ENCODE measurements at places on chromosomes 4 and X.
A peak's percentile ranks its signal among the peaks of the same experiment; 100 is the strongest.

- DNase-seq: peak; percentile 84
Observed at GRCh38 chr4:173025131-173025530, 143.5 kb upstream of the GALNT7 start.

DNA sequence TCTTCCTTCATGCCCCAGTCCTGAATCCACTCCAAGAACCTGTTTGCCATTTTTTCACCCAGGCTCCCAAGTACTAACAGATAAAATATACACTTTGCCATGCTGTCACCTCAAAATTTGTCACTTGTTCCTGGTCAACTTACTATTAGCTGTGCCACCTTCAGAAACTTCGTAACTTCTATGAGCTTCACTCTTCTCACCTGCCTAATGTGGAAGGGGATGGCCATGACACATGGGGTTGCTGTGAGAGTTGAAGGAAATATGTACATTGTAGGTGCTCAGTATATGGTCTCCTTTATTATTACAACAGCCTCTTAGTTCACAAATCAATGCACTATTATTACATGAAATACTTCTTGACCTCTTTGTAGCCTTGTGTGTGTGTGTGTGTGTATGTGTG, 10.4 kb downstream of the TMSB4X start:
- no peak for DNase-seq

- DNase-seq: peak; percentile 19
Observed at GRCh38 chr4:152460488-152460887, 75.4 kb downstream of the FBXW7 start.

- DNase-seq: no peak
Observed at GRCh38 chrX:38607976-38608375, 46.6 kb downstream of the TSPAN7 start.

DNA sequence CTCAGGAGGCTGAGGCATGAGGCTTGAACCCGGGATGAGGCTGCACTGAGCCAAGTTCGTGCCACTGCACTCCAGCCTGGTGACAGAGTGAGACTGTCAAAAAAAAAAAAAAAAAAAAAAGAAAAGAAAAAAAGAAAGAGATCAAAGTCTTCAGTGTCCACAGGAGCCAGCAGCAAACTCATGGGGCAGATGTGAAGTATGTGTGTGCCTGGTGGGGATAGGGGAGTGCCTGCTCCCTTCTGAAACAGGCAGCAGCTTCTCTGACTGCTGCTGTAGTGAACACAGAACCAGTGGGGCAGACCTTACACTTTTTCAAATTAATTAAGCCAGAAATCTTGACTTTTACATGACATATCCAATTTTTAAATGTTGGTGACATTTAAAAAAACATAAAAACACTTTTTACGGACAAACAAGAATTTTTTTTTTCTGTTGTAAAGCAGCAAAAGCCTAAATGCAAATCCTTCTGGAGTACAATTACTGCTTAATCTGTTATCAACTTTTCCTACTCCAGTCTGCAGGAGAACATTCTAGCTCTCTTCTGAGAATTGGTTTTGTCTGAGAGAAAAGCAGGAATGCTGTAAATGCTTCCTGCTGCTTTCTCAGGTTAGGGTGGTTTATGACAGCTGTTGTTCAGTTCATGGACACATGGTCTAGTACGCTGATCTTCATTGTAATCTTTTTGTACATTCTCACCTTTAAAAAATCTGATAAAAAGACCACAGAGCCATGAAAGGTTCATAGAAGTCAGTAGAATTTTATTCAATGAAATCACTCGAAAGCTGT, 311.1 kb downstream of the CAMK2D start:
- no peak for DNase-seq

DNA sequence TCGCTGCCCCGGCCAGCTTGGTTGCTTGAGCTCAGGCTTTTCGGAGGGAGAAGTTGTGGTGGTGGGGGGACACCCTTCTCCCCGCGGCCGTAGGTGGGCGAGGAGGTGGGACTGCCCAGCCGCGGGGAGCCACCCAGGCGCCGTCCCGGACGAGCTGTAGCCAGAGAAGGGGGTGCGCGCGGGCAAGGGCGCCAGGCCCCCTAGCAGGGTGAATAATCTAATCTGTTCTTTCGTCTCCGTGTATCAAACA, 3.1 kb downstream of the MID1IP1 start:
- no peak for DNase-seq

DNA sequence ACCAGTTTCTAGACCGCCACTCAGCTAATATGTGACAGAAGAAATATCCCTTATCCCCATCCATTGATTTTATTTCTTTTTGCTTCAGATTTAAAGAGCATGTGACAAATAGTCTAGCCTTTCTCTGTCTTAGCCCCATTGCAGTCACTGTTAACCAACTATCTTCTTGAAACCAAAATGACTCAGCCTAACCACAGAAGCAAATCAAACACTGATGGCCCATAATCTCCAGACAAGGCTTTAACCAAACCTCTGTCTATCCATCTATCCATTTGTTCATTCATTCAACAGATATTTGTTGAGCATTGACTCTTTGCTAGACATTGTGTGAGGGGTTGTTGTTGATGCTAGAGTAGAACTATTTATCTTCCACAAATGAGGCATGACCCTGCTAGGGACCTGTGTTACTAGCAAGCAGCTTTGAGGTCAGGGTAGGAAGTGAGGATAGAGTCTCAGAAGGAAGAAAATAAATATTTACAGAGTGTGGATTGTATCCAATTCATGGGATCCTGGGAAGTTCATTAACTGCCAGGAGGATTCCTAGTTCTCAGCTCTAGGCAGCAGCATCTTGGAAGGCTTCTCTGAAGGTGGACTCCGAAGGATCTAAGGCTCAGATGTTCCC, 22.5 kb downstream of the HNRNPH2 start:
- DNase-seq: no peak

- no peak for DNase-seq
Observed at GRCh38 chr4:100099746-100100145, 90.5 kb downstream of the DDIT4L start.

DNA sequence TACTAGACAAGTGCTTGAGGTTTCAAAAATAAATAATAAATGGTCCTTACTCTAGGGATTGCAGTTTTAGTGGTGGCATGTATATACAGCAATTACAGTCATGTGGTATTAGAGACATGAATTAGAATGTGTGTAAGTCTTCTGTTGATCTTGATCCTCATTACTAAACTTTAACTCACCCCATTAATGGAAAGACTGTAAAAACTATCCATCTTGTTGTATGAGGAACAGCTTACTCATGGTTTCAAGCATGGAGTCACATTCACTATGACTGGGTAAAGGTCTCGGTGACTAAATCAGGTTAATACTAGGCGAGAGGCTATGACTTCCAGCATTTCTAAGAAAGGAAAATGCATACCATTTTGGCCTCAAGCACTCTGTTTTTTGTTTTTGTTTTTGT, 107.0 kb upstream of the HPGD start:
- DNase-seq: no peak

DNA sequence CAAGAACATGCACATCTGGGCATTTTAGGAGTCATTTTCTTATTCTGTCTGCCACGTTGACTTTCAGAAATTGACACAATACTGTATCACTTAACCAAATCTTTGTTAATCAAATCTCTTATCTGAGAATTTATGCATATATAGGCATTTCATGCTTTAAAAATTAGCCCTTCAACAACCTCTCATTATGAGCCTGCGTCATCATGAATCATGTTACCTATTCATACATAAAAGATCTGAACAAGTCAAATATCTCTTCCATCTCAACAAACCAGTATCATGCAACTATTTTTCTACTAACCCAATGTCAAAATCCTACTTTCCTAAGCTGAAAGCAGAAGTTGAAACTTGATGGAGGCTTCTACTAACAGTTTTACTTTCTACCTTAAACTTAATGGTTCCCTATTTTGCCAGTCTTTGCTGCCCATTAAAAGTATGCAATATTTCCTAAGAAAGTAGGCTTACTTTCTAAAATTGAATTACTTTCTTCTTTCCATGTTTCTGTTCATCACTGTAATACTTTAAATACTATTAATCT, 1.8 kb downstream of the ADAM29 start:
- no peak for DNase-seq

- no peak for DNase-seq
Observed at GRCh38 chrX:45232139-45232538, 31.5 kb upstream of the DIPK2B start.

DNA sequence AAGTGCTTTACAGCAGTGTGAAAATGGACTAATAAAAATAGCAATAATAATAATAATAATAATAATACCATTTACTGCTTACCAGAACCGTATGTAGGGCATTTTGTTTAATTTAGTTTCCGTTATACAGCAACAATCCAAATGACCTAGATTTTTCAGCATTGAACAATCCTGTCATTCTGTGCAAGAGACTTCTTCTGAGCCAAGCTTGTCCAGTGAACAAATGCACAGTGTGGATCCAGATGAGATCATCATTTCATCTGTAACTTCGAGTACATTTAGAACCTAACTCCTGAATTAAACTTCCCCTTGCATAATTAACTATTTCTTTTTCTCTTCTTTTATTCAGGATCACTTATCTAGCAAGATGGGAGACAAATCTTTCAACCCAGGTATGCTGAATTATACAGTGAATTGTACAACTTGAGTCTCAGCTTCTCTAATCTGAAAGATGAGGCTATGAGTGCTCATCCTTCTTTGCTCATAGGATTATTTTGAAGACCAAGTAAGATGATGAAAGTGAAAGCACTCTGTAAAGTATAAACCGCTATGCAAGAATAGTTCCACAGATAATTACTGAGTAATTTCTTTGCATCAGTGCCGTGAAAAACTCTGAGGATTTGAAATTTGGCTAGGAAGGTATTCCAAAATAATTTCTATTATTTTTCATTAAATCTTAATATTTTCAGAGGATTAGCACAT, 6.6 kb downstream of the CLNK start:
- no peak for DNase-seq

DNA sequence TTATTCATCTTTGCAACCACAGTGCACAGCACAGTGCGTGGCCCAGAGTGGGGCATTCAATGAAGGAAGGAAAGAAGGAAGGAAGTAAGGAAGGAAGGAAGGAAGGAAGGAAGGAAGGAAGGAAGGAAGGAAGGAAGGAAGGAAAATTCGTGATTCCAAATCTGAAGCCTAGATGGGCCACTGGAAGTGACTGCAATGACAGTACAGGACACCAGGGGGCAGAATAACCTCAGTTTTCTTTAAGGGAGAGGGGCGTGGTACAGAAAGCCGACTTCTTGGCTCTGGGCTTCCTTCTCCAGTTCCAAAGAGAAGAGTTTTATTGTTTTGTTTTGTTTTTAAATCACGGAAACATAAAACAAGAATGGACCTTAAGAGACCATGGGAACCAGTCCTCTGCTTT, 47.8 kb downstream of the APLN start:
- DNase-seq: peak; percentile 75

DNA sequence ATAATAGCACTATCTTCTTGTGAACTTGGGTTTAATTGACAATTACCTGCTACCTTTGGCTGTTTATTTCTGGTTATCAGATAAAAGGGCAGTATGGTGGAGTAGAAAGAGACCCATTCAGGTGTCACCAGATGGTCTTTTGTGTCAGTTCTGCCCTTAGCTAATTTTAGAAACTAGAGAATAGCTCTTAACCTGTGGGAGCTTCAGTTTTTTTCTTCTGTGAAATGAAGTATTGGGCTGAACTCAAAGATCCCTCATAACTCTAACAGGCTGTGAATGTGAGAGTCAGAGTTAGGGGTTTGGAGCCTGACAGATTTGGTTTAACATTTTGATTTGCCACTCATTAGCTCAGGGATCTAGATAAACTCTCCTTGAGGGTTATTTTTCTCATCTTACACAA, 335.2 kb downstream of the PPP1R2C start:
- DNase-seq: no peak

- DNase-seq: peak; percentile 19
Observed at GRCh38 chr4:54513204-54513603, 144.6 kb upstream of the KIT start.

DNA sequence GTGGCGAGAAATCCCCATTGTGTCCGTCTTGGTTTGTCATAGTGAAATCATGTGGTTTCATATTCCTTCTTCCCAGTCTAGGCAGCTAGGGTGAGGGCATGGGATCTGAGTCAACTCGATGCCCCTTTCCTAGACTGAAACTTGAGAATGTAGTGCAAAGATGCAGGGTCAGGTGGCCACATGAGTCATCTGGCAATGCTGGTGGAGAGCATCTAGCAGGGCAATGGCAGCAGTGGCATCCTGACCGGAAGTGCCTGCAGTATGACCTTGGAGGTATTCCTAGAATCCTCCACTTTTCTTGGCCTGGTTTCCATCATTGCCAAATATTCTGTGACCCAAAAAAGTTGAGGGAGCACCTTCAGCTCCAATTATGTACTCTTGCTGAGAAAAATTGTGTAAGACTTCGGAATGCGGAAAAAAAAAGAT, 39.1 kb upstream of the TMEM184C start:
- no peak for DNase-seq

DNA sequence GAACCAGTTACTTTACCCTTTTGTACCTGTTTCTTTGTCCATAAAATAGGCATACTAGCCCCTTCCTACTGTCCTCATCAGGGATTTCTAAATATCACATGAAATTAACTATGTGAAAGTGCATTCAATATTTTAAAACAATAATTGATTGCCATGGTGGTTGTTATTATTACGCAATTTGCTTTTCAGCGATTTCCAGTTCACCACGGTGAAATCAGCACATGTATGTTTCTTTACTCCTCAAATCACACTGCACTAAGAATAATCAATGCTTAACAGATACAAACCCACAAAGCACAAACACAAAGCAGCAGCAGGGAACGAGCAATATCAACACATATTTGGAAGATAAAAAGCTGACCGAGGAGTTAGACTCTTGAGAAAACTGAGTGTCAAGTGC, 371.3 kb upstream of the NOCT start:
- DNase-seq: no peak

DNA sequence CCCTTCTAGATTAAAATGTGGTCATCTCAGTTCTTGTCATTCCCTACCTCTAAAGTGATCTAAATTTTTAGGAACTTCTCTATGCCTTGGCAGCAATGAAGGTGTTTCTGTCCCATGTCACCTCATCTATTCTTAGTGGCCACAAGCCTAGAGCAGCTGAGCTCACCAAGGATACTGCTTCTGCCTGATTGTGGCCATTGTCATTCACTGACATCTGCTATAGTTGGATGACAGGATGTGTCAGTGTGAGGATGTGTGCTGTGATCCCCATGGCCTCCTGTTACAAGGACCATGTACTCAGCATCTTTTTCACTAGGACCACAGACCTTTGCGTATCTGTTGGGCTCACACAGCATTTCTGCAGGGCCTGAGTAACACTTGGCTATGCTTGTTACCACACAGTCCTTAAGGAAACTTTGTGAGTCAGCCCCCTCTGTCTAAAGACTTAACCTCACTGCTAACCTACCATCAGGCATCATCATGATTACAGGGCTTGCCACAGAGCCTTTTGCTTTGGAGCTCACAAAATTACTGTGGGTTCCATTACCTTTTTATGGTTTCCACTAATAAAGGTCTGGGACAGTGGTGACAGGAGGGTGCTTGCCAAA, 421.0 kb downstream of the ADAM29 start:
- DNase-seq: no peak
